ENCODE measurements at places on chromosomes 13 and 19. TPM values are rescaled to one million over a fixed set of nuclear protein-coding genes. Genes with fewer than 3 reads are reported as not detected.
A peak's percentile ranks its signal among the peaks of the same experiment; 100 is the strongest.

DNA sequence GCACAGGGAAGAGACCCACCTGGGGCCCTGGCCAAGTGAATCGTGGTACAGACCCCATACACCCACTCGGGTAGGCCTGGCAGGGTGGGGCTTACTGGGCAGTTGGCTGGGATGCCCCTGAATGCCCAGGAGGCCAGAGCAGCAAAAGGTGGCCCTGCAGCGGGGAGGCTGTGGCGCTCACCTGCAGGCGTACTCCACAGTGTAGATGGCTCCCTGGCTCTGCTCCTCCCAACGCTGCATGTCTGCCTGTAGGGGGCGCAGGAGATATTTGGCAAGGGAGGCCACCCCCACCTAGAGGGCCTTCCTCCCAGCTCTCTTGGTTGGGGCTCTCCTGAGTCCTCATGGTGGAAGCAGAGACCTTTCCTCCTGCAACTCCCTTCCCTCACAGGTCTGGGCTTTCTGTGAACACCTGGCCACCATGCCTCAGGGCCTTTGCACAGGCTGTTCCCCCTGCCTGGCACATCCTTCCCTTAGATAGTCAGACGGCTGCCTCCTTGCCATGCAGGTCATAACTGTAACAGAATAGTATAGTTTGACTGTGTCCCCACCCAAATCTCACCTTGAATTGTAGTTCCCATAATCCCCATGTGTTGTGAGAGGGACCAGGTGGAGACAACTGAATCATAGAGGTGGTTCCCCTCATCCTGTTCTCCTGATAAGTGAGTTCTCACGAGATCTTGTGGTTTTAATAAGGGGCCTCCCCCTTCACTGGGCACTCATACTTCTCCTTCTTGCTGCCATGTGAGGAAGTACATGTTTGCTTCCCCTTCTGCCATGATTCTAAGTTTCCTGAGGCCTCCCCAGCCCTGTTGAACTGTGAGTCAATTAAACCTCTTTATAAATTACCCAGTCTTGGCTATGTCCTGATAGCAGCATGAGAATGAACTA, 5.9 kb downstream of the BORCS8 start:
- no peak overlapping the region for H3K4me3 ChIP-seq
- no peaks in the 10 kb centered on the region for H3K4me1 ChIP-seq
- H3K36me3 ChIP-seq = peaks cover 14% of the 10 kb centered on the region

DNA sequence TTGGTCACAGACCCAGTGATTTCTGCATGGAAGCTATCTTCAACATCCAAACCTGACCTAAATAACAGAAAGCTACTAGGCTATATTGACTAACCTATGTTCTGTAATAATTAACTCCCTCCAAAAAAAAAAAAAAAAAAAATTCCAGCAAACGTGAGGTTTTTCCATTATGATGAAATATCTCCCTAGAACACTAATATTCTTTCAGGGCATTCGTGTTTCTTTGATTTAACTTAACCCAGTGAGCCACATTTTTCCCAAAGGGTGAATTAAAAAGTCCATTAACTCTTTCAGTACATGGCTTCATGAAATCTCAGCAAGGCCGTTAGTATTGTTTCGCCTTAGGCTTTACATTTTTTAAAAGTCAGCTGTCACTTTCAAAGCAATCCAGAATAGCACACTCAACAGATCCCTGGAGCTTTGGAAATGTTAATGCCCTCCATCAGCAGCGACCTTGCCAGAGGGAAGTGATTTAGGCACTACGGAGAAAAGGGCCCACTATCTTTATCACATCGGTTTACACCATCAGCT, 175.8 kb downstream of the DCT start:
- no peaks in the 10 kb centered on the region for H3K27me3 ChIP-seq
- no peak overlapping the region for H3K27ac ChIP-seq
- no peak overlapping the region for H3K4me3 ChIP-seq
- DNase-seq = no peak
- H3K36me3 ChIP-seq = no peaks in the 10 kb centered on the region

- DNase-seq = peak; percentile 61
- no peaks in the 10 kb centered on the region for H3K27me3 ChIP-seq
- peaks cover 23% of the 10 kb centered on the region for H3K4me1 ChIP-seq
- peak overlapping the region; percentile 94 for H3K4me3 ChIP-seq
- H3K27ac ChIP-seq = peak overlapping the region; percentile 96
Measured at GRCh38 chr19:46718157-46718933, 1.4 kb upstream of the PRKD2 start.

DNA sequence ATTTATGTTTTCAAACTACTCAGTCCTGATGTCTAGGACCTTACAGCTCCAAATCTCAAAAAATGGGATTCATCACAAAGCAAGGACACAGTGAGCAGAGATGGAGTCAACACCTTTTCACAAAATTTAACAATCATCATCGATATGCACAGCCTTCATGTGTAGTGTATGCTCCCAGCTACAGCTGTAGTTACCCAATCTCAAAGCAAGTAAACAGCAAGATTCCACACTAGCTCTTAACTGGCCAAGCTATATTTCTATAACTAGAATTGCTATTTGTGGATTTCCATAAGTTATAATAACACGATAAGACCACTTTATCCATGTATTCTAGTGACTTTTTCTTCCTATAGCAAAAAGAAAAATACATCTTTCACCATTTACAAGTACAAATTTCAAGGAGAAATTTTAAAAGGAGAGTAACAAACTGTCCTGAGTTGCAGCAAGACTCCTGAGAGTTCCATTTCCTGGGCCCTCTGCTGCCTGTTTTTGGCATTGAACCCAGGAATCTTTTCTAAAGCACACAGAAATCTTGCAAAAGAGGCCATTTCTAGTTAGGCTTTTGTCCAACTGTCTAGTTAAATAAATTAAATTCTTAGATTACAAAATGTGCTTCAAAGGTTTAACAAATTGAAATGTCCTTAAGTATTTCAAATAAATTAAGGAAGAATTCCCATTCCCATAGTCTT, 460.6 kb downstream of the FGF14 start:
- no peak for DNase-seq
- no peak overlapping the region for H3K27ac ChIP-seq

DNA sequence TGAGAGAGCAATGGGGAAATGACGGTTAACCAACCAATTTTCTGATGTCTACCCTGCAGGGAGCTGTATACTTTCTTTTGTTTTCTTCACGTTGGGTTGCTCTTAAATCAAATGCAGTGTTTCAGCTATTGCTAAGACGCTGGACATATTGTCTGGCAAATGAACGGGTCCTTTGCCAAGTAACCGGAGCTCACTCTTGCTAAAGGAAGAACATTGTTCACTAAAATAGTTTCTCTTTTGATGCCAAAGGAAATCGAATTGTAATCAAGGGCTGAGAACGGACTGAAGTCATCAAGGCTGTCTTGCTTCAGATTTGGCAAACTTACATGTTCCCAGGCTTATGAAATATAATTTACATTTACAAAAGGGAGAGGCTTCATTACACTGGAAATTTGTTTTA, 142.3 kb upstream of the ARGLU1 start:
- DNase-seq = no peak
- no peaks in the 10 kb centered on the region for H3K4me1 ChIP-seq
- H3K4me3 ChIP-seq = no peak overlapping the region
- no peak overlapping the region for H3K27ac ChIP-seq
- H3K36me3 ChIP-seq = no peaks in the 10 kb centered on the region
- H3K27me3 ChIP-seq = no peaks in the 10 kb centered on the region

DNA sequence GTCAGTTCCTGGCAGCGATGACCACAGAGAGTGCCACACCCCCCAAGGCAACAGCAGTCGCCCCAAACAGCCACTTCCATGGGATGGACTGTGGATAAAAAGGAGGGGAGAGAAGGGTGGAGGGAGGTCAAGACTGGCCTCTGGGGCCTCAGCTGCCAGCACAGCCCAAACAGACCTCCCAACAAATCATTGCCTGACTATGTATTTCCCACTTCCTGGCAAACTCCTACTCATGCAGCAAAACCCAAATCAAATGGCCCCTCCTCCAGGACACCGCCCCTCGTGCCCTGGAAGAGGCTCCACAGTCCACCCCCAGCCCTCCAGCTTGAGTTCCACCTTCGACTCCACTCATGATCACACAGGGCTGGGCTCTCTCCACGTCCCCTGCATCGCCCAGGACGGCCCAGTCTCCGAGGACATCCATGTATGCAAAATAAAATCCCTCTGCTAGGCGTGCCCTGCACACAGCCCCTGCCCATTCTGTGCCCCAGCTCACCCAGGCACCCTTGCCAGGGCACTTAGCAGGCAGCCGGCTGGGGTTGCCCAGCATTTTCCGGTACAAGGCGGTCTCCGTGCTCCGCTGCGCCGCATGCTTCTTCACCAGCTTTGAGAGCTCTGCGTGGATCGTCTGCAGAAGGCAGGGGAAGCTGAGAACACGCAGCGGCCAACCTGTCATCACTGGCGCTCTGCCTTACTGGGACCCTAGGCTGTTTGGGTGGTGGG, 10.5 kb upstream of the ELL start:
- H3K4me3 ChIP-seq = no peak overlapping the region
- H3K27ac ChIP-seq = no peak overlapping the region
- DNase-seq = no peak
- H3K4me1 ChIP-seq = no peaks in the 10 kb centered on the region

GRCh38 chr19:39130337-39131254, 5.0 kb downstream of the PAK4 start:
- H3K36me3 ChIP-seq = peaks cover 37% of the 10 kb centered on the region
- peaks cover 69% of the 10 kb centered on the region for H3K4me1 ChIP-seq
- no peaks in the 10 kb centered on the region for H3K27me3 ChIP-seq
- no peak overlapping the region for H3K4me3 ChIP-seq
- no peak overlapping the region for H3K27ac ChIP-seq

DNA sequence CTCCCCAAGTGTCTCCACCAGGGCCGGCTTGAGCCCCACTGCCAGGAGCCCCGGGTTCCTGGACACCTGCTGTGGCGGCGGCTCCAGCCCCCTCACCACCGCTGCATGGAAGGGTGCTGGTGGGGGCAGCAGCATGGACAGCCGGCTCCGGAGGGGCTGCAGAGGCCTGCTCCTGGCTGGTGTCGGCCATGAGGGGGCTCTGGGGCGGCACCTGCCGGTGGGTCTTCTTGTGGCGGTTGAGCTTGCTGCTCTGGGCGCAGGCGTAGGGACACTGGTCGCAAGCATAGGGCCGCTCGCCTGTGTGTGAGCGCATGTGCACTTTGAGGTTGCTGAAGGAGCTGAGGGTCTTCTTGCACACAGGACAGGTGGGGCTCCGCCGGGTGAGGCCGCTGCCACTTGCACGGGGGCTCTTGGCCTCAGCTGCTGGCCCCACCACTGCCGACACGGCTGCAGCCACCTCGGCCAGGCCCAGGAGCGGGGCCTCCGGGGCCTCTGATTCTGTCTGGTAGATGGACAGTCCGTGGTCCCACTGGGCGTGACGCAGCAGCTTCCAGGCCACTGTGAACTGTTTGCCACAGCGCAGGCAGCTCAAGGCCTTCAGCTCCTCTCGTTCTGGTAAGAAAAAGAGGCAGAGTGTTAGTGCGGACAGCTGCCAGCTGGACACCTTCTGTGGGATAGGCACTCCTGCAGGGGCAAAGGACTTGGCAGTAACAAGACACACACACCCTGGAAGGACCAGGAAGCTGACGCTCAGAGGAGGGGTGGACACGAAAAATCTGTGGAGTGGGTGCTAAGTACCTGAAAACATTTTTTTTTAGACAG, 4.1 kb downstream of the ZNF296 start:
- no peak overlapping the region for H3K27ac ChIP-seq
- H3K4me1 ChIP-seq = peaks cover 9% of the 10 kb centered on the region
- no peak for DNase-seq
- H3K36me3 ChIP-seq = peaks cover 72% of the 10 kb centered on the region

DNA sequence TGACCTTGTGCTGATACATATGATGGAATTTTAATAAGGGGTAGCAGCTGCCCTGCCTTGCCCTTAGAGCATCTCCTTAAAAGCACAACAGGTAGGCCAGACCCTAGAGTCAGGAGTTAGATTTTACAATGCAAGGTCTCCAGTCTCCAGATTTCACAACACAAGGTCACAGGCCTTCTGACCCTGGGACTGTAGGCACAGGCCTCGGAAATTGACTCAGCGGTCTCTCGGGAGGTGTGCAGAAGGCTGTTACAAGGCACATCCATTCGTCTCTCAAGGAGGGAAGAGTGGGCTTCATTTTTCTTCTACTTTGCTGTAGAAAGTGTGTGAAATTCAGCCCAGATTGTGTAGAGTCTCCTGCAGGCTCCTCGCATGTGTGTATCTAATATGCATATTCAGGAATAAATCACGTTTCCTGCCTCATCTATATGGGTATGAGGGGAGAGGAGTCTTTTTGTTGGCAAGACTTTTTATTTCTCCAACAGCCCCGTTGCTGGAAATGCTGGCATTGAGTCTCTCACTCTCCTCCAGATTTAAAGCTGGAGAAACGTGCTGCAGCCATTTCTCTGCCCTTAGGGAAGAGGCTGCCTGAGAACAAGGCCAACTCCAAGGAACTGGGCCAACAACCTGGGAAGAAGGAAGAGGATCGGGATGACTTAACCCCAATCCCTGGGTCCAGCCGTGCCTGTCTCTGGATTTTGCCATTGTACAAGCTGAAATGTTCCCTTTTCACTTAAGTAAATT, 24.5 kb downstream of the UQCRFS1 start:
- peaks cover 39% of the 10 kb centered on the region for H3K27me3 ChIP-seq
- no peak overlapping the region for H3K4me3 ChIP-seq
- H3K4me1 ChIP-seq = no peaks in the 10 kb centered on the region

DNA sequence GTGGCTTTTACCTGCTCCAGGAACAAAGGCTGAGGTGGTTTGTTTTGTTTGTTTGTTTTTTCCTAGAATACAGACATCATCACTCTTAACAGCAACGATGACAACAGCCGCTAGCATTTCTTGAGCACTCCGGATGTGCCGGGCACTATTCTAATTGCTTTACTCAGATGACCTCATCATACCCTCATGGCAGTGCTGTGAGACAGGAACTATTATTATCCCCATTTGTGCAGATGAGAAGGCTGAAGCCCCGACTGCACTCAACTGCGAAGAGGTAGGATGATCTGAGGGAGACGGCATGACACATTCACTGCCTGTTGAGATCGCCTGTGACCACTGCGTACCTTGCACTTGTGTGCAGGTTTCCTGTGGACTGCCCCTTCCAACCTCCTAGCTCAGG, 66.5 kb downstream of the CCDC70 start:
- H3K27ac ChIP-seq = no peak overlapping the region
- DNase-seq = no peak
- peaks cover 21% of the 10 kb centered on the region for H3K27me3 ChIP-seq

- no peak overlapping the region for H3K27ac ChIP-seq
- no peaks in the 10 kb centered on the region for H3K4me1 ChIP-seq
- no peak for DNase-seq
- H3K4me3 ChIP-seq = no peak overlapping the region
- no peaks in the 10 kb centered on the region for H3K27me3 ChIP-seq
Measured at GRCh38 chr13:59766236-59766635, 397.5 kb downstream of the DIAPH3 start.

DNA sequence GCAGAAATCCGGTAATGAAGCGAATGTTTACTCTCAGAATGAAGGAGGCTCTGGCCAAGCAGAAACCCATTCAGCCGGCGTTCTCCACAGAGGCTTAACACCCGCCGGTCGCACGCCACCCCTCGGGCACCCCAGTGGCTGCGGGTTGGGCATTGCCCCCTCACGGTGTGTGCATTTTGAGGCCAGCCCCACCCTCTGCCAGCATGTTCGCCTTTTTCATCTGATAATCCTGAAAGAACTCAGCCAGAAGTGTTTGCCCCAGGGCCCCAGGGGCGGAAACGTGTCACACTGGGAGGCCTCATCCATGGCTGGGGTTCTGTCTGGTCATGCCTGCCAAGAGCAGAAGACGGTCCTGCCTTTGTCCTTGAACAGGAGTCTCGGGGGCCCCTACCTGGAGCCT, 34.2 kb downstream of the COMP start:
- H3K4me1 ChIP-seq = no peaks in the 10 kb centered on the region
- no peak overlapping the region for H3K27ac ChIP-seq
- DNase-seq = no peak
- H3K27me3 ChIP-seq = no peaks in the 10 kb centered on the region

- H3K4me3 ChIP-seq = no peak overlapping the region
- no peaks in the 10 kb centered on the region for H3K36me3 ChIP-seq
- H3K27me3 ChIP-seq = no peaks in the 10 kb centered on the region
- no peak overlapping the region for H3K27ac ChIP-seq
Measured at GRCh38 chr19:50858886-50859285, 4.2 kb downstream of the KLK3 start.

The NOTCH3 gene
- total RNA-seq = 32.6 TPM

The ZSCAN4 gene
- not detected for total RNA-seq

The OPA3 gene
- 17.1 TPM for total RNA-seq
